ENCODE measurements at places on chromosomes 3 and 15.

DNA sequence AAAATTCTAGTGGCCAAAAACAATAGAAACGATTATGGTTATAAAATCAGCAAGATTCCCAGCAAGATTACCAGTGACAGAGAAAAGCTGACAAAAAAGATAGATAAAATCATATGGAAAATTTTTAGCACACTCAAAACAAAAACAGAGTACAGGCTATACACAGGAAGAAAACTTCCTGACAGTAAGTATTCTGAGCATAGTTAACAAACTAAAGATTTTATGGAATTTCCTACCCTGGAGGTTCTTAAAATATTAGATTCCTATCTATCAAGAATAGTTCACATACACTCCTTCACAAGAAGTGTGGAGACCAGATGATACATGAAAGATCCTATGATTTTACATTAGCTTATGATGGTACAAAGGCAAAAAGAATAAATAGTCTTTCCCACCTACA is 50.8 kb downstream of the ZNF148 start:
- DNase-seq = no peak

DNA sequence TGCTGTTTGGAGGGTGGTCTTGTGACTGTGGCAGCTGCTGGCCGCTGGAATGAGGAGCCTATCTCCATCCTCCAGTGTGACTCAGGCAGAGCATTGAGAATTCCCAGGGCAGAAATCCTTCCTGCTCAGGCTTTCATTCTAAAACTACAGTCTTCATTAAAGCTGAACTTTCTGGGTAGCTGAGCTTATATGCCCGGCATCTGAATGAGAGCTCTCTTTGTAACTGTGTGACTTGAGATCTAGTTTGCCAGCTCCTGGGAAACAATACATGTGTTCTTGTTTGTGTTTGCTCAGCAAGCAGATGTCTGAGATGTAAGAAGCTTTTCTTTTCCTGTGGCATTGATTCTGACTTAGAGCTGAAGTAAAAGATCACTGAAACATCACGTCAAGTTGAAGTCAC is 22.4 kb downstream of the RLBP1 start:
- DNase-seq = no peak

GRCh38 chr3:191331388-191331787 is 1.1 kb upstream of the UTS2B start:
- no peak for DNase-seq

DNA sequence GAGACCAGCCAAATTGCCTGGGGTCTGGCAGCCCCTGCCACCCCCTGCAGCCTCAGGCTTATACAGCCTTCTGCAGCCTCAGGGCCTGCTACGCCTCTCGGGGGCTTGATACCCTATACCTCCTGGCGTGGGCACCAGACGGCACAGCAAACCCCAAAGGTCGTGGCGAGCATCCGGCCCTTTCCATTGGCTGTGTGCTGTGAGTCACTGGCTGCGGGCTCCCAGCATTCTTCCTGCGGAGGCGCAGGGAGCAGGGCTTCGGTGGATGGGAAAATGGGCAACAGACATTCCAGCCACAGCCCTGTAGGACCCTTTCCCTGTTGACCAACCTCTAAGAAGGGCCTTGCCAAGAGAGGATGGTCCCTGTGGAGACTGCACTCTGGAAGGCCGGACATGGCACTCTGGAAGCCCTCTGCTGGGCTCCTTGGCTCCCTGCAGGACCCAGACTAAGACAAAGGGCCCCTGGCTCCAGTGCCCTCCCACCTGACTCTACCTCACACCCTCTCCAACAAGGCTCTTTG is 59.6 kb downstream of the ITGA11 start:
- no peak for DNase-seq

DNA sequence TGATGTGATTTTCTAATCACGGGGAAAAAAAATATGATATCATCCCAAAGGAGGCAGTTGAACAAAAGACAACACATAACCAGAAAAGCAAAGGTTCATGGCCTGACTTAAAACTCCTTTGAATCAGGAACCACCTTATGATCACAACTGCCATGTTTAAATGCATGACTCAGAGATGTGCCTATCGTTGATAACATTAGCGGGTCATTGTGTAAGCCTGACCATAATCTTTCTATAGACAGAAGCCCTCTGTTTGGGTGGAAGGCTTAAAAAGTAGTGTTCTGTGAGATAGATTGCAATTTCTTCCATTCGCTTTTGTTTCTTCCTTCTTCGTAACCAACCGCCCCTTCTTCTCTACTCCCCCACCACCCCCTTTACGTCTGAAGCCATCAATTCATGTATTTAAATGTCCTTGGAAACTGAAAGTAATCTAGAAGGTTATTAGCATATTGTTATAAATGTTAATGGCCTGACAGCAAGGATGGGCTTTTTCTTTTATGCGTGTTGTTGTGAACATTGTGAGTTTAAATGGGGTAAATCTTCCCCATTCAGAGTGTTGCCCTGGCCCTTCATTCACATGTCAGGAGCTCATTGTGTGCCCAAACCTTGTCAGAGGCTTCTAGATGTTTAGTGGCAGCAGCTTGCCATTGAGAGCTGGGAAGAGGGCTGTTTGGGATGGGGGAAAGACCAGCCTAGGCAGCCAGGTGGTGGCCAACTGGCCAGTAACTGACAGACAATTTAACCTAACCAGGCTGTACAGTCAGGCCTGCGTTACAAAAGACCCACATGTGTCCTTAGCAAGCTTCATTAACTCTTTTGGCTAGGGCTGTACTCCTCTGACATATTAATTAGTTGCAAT is 64.5 kb downstream of the EPHA3 start:
- no peak for DNase-seq

GRCh38 chr3:169579116-169579710 is 84.3 kb downstream of the MECOM start:
- no peak for DNase-seq

DNA sequence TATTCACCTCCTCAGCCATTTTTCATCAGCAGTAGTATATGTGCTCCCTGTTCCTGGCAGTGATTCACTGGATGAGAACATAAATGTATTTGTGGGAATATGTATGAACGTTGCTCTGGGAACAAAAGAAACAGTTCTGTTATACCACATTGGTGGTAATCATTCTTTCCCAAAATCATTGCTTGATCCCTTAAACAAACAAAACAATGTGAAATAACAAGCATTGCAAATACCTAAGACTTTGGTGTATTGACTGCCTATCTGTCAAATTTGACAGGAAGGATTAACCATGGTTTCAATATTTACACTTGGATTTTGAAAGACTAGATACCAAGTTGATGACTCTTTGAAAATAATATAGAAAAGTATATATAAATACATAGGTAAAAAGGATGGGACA is 284.1 kb downstream of the FHIT start:
- no peak for DNase-seq

- no peak for DNase-seq
Observed at GRCh38 chr15:95035106-95035505, 803.7 kb downstream of the MCTP2 start.

- DNase-seq = peak; percentile 40
Observed at GRCh38 chr3:72255191-72255590, 470.2 kb upstream of the PROK2 start.

Data from fibroblast of the conjunctiva (primary cell).